ENCODE measurements at places on chromosomes 7 and 10.

GRCh38 chr10:1535301-1535965, 201.9 kb downstream of the ADARB2 start:
- no peak for DNase-seq

DNA sequence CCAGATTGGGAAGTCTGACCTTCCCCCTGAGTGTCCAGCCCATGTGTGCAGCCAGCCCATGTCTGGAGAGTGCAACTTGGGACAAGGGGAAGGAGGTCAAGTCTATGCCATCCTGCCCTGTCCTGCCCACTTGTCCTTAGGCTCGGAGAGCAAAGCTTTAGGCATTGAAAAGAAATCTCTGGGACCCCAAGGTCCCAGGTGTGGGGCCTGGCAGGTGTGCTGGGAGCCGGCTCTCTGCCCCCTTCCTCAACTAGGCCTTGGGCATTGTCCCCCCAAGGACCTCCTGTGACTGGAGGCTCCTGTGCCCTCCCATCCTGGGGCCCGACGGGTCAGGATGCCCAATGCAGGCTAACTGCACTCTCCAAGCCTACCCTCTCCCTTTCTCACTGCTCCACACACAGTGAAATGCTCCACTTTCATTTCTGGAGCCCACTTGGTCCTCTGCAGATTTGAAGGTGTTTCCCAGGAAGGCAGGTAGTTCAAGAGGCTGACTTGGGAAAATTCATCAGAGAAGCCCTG, 124.7 kb downstream of the PTPN20 start:
- DNase-seq = no peak

GRCh38 chr7:3106361-3106826, 62.7 kb upstream of the CARD11 start:
- DNase-seq = no peak

DNA sequence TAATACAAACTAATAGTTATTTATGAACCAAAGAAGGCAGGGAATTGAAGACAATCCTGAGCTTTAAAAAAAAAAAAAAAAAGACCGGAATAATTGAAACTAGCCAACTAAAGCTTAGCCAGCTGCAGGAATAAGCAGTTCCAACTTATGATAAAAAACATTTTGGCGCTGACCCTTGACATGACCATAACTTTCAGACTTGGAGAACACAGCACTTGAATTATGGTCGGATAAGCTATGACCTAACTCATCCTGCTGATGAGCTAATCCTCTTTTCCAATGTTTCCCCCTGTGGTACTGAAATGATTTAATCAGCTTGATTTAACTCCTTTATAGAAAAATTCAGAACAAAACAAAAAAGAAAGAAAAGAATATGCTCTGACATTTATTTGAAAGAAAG, 181.8 kb downstream of the DGKB start:
- peak; percentile 88 for DNase-seq

All from skin of body (tissue), 3 donors.